Tibial nerve (tissue), 4 donors: ENCODE measurements at places on chromosomes 6 and 20. TPM values are rescaled to one million over a fixed set of nuclear protein-coding genes. Genes with fewer than 3 reads are reported as not detected.
A peak's percentile ranks its signal among the peaks of the same experiment; 100 is the strongest.

GRCh38 chr6:111263837-111264236 lies 176.5 kb downstream of the SLC16A10 start:
- H3K4me3 ChIP-seq, result no peak overlapping the region
- no peaks in the 10 kb centered on the region for H3K27me3 ChIP-seq
- H3K4me1 ChIP-seq, result no peaks in the 10 kb centered on the region
- H3K27ac ChIP-seq, result no peak overlapping the region
- no peak for DNase-seq
- peaks cover 8% of the 10 kb centered on the region for H3K36me3 ChIP-seq

DNA sequence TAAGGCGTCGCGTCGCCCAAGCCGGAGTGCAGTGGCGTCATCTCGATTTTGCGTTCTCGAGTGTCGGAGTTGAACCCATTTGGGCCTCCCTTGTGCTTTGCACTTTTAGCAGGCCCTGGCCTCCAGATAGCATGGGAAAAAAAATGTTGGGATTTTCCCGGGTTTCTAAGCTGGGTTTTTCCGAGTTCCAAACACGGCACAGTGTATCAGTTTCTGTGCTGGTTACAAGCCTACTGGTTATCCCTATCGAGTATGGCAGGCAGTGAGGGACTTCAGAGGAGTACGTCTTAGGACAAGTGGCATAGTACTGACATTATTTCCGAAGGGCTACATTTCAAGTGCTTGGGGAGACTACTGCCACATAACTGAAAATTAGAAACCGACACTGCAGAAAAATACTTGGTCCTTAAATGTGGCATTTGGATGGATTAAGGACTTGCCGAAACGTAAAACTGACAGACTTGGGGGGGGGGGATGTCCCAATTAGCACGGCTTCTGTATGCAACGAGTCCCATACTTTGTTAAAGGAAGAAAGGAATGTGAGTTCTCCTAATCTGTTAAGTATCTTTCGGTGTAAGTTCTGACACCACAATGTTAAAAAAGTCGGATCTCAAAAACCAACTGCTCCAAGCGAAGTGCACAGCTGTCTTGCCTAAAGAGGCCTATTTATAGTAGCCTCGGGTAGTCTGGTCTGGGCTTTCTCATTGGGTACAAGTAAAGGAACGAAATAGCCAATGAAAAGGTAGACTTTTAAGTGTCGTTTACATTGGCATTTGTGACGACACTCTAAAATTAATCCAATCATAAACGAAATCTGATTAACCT lies 70.2 kb downstream of the HFE start:
- no peaks in the 10 kb centered on the region for H3K27me3 ChIP-seq
- no peaks in the 10 kb centered on the region for H3K36me3 ChIP-seq
- no peak for DNase-seq
- H3K4me1 ChIP-seq, result no peaks in the 10 kb centered on the region

GRCh38 chr20:6956574-6956973 lies 189.1 kb downstream of the BMP2 start:
- no peak for DNase-seq
- H3K4me1 ChIP-seq, result no peaks in the 10 kb centered on the region
- H3K4me3 ChIP-seq, result no peak overlapping the region
- H3K36me3 ChIP-seq, result no peaks in the 10 kb centered on the region
- H3K27ac ChIP-seq, result no peak overlapping the region

DNA sequence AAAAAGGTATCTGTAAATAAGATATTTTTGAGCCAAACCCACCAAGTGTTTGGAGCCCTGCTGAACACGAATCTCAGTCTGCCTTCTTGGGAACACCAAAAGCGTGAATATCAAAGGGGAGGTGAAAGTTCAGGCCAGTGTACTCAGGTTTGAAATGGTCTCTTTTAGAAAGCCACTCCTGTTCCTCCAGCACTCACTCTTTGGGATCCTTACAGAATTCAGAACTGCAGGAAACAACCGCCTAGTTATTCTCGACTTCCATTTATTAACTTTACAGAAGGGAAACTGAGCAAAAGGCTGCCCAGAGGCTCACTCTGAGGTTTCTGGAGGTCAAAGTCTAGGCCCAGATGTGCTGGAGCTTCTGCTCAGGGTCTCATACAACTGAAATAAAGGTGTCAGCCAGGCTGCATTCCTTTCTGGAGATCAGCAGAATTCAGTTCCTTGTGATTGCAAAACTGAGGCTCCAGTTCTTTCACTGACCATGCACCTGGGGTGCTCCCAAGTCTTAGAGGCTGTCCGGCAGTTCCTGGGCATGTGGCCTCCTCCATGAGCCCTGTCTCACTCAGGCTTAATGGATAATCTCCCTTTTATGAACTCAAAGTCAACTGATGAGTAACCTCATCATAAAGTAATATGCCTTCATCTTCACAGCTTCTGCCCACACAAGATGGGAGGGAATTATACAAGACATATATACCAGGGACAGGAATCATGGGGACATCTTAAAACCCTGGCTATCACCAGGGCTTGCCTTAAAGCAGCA lies 65.5 kb upstream of the TNFAIP3 start:
- H3K27ac ChIP-seq, result no peak overlapping the region
- H3K4me3 ChIP-seq, result no peak overlapping the region
- no peaks in the 10 kb centered on the region for H3K27me3 ChIP-seq
- no peak for DNase-seq

Gene ENTPD6
- total RNA-seq, result 65.3 TPM

Gene NKX2-2
- not detected for total RNA-seq

GRCh38 chr20:49100972-49101371 lies 54.9 kb downstream of the CSE1L start:
- DNase-seq, result no peak
- H3K36me3 ChIP-seq, result no peaks in the 10 kb centered on the region
- no peaks in the 10 kb centered on the region for H3K27me3 ChIP-seq
- H3K4me3 ChIP-seq, result no peak overlapping the region
- no peaks in the 10 kb centered on the region for H3K4me1 ChIP-seq

Gene MAS1
- total RNA-seq, result not detected

- DNase-seq, result no peak
- no peaks in the 10 kb centered on the region for H3K27me3 ChIP-seq
- peak overlapping the region; percentile 1 for H3K27ac ChIP-seq
Observed at GRCh38 chr6:44039839-44040350, 87.4 kb downstream of the MRPL14 start.

DNA sequence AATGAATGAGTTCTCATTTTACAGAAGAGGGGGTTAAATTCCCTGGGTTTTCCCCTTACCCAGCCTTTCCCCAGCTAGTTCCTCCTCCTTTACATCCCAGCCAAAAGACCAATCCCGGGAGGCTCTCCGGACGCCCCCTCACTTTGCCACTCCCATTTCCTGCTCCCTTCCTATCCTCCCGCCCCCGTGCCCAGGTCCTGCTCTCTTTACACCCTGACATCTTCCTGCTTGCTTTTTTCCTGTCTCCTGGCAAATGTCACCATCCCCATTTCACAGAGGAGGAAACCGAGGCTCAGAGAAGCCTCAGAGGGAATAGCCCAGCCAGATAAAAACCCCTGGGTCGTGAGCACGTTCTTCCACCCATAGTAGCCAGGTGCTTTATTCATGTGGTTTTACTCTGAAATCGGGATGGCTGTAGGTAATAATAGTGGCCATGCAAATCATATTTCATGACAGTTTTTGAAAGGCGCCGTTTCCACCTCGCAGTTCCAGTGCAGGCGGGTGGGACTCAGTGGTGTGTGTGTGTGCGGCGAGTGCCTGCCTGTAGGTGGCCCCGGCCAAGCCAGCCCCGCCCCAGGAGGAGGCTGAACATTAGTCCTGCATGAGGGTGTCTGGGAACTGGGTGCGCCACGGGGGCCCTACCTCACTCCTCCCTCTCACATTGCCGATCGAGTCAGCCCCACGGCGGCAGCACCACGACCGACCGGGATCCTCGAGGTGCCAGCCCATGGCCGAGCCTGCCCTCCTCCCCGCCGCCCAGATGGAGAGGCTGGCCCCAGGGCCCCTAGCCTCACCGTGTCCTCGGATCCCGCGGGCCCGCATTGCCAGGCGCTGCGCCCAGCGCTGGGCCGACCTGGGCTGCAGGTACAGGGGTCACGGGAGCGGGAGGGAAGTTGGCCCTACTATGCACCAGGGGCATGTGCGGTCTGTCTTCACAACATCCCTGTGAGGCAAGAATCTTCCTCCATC lies at the start of gene ARHGAP40:
Gene ARHGAP40, plus strand, starts transcription at position 594 of the 969 bp plus-strand sequence.
- peaks cover 56% of the 10 kb centered on the region for H3K27me3 ChIP-seq
- no peak within 1 kb of the TSS for H3K4me3 ChIP-seq
- no peaks in the 10 kb centered on the region for H3K36me3 ChIP-seq
- DNase-seq, result no peak
- H3K4me1 ChIP-seq, result no peaks in the 10 kb centered on the region

- no peak for DNase-seq
- H3K4me3 ChIP-seq, result no peak overlapping the region
- no peaks in the 10 kb centered on the region for H3K27me3 ChIP-seq
- no peak overlapping the region for H3K27ac ChIP-seq
- H3K4me1 ChIP-seq, result no peaks in the 10 kb centered on the region
Observed at GRCh38 chr6:166490671-166491500, 95.6 kb downstream of the RAMACL start.

Gene PGC
- total RNA-seq, result not detected

DNA sequence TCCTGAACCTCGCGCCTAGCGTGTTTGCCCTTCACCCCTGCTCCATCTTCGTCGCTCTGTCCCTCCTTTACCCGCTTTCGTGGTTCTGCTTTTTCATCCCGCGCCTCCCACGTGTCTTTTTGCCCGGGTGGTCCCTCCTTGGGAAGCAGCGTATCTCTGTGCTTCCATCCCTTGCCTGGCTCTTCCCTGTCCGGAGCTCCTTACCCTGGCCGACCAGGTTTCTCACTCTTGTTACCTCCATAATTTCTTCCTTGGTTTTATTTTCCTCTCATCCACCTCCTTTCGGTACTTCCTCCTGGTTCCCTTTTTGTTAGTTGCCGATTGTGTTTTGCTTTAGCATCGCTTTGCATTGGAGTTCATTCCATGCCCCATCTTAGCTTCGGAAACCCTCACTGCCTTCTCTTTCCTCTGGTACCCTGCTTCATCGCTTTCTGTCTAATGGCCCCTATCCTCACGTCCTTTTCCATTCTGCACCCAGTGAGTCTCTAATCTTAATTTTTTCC lies 735 bp downstream of the FAM135A start:
- H3K27ac ChIP-seq, result peak overlapping the region; percentile 93
- H3K4me3 ChIP-seq, result peak overlapping the region; percentile 87
- peaks cover 18% of the 10 kb centered on the region for H3K36me3 ChIP-seq
- H3K27me3 ChIP-seq, result no peaks in the 10 kb centered on the region
- peak; percentile 9 for DNase-seq
- no peaks in the 10 kb centered on the region for H3K4me1 ChIP-seq

Gene OR2H2
- total RNA-seq, result not detected

DNA sequence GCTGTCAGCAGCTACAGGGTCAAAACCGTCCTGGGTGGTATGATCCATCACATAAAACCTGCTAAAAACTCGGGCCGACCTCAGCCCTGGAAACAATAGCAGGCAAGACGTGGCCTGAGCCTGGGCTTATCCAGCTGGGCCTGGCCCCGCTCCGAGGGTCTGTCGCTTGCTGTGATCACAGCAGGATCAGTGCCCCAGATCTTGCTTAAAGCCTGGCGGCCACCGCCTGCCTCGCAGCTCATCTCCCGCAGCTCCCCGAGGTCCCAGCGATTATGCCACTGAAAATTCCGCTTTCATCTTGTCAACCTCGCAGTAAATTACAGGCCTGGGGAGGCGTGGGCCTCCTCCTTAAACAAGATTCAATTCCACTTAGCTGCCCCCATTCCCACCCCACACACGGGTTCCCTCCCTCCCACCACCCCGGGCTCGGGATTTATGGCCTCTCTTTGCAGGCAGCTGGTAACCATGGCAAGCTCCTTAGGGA lies 40.1 kb downstream of the CDH22 start:
- H3K27ac ChIP-seq, result no peak overlapping the region
- H3K4me1 ChIP-seq, result no peaks in the 10 kb centered on the region
- no peak overlapping the region for H3K4me3 ChIP-seq
- no peak for DNase-seq
- no peaks in the 10 kb centered on the region for H3K36me3 ChIP-seq

Gene BPIFB4
- total RNA-seq, result not detected

GRCh38 chr20:58797371-58798338 lies 53.0 kb downstream of the GNAS-AS1 start:
- no peak for DNase-seq
- no peaks in the 10 kb centered on the region for H3K4me1 ChIP-seq
- H3K36me3 ChIP-seq, result no peaks in the 10 kb centered on the region
- H3K27me3 ChIP-seq, result no peaks in the 10 kb centered on the region
- H3K4me3 ChIP-seq, result no peak overlapping the region

- no peak for DNase-seq
- H3K4me1 ChIP-seq, result no peaks in the 10 kb centered on the region
- H3K36me3 ChIP-seq, result no peaks in the 10 kb centered on the region
- H3K4me3 ChIP-seq, result no peak overlapping the region
Observed at GRCh38 chr6:839201-839600, 146.3 kb upstream of the EXOC2 start.

DNA sequence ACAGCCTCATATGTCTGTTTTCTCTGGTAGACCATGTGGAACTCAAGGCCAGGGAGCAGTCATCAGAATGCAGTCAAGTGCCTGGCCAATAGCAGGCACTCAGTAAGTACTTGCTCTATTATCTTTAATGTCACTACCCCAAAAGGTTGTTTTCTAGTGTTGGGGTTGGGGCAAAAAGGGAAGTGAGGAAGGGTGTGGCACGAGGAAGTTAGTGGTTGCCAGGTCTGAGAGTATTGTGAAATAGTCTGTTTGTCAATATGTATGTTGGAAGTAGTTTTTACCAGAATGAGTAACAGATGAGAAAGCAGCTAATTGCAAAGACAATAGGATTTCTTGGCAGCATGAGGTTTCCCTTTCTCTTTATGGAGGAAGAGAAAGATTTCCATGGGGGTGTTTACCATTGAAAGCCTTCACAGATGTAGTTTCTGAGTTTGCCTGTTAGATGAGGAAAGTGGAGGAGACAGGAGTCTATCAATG lies 59.5 kb upstream of the ARMH2 start:
- no peak overlapping the region for H3K4me3 ChIP-seq
- no peaks in the 10 kb centered on the region for H3K36me3 ChIP-seq
- no peaks in the 10 kb centered on the region for H3K27me3 ChIP-seq
- DNase-seq, result no peak
- H3K4me1 ChIP-seq, result no peaks in the 10 kb centered on the region
- peak overlapping the region; percentile 62 for H3K27ac ChIP-seq

DNA sequence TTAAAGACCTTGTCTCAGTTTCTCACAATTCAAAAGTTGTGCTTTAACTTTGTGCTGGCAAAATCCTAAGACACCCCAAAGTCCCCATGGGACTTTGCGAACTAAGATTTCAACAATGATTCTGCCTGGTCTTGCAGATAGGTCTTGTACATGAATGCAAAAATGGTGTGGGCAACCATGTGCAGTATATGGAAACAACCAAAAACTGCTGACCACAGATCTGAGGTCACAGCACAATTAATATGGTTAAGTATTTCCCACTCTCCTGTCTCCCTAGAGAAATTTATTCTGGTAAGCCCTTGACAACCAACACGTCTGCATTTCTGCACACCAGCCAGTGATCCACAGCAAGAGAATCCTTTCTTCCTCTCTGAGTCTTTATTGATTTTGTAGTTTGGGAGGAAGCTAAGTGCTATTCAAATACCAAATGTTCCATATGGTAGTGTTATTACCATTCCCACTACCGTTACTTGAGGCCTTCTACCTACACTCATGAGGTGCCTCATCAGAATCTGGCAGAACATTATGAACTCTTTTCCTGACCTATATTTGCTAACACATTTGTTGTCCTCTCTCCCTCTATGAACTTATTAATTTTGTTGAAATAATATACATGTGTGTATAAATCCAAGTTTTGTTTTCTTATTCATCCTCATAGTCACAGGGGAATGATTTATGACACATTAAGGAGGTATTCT lies 178.7 kb downstream of the ATXN1 start:
- H3K4me1 ChIP-seq, result no peaks in the 10 kb centered on the region
- H3K36me3 ChIP-seq, result no peaks in the 10 kb centered on the region
- no peak overlapping the region for H3K4me3 ChIP-seq
- H3K27me3 ChIP-seq, result no peaks in the 10 kb centered on the region
- no peak overlapping the region for H3K27ac ChIP-seq

GRCh38 chr20:62112368-62112767 lies 9.9 kb upstream of the LSM14B start:
- no peaks in the 10 kb centered on the region for H3K4me1 ChIP-seq
- H3K27me3 ChIP-seq, result peaks cover 48% of the 10 kb centered on the region
- no peak overlapping the region for H3K27ac ChIP-seq
- no peak overlapping the region for H3K4me3 ChIP-seq

Gene CENPW
- not detected for total RNA-seq
